ENCODE measurements at places on chromosomes 11 and 22.
A peak's percentile ranks its signal among the peaks of the same experiment; 100 is the strongest.

DNA sequence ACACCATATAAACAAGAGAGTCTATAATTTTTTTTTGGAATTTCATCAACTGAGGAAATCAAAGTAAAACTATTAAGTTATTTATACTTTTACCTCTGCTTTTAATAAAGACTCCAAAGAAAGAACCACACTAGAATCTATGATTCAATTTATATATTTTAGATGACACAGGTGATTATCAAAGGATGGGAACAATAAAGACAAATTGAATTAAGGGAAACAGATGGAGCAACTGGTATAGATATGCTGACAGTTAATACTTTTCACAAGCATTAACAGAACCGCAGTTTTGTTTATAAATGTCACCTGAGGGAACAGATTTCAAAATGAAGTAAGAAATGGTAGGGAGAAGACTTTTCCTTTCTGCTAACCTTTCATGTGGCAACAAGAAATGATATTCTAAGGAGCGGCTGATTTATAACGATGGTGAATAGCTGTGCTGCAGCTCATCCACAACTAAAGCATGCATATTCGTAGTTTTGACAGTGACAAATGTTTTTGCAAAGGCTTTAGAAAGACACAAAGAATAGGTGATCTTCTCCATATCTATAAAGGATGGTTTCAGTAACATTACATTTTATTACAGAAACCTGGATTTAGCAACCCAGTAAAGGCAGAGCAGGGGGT lies 1502.9 kb upstream of the RAG2 start:
- DNase-seq, result no peak

GRCh38 chr11:10774811-10775210 lies 23.8 kb downstream of the CTR9 start:
- no peak for DNase-seq

DNA sequence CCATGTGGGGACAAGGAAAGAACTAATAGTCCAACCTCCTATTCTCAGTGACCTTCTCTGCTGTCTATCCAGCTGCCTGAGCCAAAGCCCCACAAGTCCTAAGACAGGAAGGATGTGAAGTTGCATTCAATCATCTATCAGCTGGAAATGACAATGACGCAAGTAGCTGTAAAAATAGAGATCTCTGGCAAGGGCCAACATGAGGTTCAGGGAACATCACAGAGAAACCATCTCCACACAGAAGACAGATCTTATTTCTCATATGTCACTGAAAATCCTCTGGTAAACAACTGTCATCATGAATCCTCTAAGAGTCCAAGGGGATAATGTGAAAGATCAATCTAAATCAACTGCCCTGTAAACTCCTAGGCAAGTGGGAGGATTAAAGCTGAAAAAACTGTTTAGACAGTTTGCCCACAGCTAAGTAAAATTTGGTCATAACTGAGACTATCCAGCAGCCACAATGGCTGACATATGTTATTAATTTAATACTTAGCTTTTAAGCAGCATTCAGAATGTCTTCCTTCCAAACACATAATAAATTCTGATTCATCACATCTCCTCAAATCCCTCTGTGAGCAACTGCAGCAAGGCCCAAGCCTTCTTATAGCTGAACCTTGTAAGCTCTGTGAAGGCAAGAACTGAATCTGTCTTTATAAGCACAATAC lies 52.1 kb downstream of the ALG9 start:
- DNase-seq, result no peak

GRCh38 chr11:76296731-76297542 lies 84.0 kb downstream of the THAP12 start:
- no peak for DNase-seq

DNA sequence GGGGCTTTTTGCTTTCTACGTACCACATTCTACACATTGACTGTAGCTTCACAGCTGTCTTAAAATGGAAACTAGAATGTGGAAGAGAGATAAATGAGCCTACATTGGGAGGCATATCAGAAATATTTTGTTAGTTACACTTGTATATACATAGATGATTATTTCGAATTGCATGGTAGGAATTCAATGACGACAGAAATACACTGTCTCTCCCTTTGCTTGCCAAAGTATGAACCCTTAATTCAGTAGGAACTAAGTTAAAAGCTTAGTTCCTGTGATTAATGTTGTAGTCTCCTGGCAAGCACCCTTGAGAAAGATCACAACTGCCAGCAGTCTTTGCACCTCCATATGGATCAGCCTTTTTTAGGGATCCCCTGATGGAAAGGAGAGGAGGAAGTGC lies 10.1 kb downstream of the C11orf87 start:
- no peak for DNase-seq

DNA sequence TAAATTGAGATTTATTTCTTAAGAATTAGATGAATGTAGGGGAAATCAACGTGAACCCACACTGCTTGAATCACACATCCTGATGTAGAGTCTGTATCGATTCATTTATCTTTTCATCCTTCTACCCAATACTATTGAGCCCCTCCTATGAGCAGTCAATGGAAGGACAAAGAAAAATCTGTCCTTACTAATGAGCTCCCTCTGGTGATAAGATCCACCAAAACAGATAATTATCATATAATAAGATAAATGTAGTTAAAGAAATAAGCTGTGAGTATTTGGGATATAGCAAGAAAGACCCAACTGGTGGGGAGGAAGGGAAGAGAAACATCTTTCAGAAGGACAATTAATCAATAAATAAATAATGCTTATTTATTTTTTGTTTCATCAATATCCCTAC lies 385.1 kb upstream of the CCDC90B start:
- no peak for DNase-seq

DNA sequence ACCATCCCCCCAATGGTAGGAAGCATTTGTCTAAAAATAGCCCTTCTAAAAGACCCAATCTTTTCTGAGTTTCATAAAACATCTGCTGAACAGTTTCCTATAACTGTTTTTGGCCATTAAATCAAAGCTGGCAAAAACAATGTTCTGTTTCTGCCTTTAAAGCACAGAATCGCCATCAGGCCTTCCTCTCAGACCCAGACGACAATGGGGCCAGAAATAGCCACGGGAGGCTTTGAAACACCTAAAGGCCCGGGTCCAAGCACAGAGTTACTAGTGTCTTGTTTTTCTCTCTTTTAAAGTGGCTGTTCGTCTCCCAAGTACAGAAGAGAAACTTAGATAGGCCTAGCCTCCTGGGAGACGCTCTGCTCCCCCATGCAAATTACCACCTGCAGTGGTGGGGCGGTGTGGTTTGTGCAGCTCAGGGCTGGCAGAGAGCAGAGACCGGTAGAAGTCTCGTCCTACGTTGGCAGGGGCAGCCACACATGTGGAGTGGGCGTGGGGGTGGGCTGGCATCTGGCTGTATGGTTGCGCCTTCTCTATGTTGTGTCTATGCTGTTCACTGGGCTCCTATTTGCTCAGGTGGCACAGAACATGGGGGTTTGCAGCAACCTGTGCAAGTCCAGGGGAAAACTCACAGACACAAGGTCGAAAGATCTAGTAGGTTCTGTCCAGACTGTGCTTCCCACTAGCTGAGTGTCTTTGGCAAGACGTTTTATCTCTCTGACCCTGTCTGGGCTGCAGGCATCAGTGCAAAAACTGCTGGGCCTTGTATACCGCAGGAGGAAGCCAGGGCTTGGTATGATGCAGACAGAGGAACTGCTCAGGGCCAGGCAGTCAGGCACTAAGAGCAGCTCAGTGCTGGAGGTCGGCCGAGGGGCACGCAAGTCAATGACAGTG lies 23.6 kb upstream of the ETS1 start:
- DNase-seq, result peak; percentile 76

GRCh38 chr11:128095466-128095981 lies 491.8 kb downstream of the ETS1 start:
- DNase-seq, result peak; percentile 16

Measured in CD4-positive, alpha-beta T cell (primary cell).